ENCODE measurements at places on chromosomes 7 and 10.
A peak's percentile ranks its signal among the peaks of the same experiment; 100 is the strongest.

DNA sequence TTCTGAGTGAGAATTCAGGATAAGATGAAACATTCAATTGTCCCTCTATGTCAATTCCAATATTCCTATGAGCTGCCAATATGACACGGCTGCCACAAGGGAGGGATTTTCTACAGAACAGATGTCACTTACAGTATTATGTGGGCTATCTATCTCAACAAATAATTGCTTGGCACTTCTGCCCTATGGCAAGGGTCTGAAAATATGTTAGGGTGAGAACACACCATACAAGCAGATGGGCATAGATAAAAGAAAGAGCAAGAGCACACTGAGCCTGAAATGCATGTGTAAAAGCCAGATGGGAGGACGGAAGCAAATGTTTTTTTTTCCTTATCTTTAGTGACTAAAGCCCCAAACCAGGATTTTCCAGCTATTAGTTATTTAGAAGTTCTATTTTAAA lies 70.1 kb upstream of the TFEC start:
- no peak for ATAC-seq

GRCh38 chr7:125118444-125118843 lies 188.8 kb upstream of the POT1 start:
- no peak for ATAC-seq

DNA sequence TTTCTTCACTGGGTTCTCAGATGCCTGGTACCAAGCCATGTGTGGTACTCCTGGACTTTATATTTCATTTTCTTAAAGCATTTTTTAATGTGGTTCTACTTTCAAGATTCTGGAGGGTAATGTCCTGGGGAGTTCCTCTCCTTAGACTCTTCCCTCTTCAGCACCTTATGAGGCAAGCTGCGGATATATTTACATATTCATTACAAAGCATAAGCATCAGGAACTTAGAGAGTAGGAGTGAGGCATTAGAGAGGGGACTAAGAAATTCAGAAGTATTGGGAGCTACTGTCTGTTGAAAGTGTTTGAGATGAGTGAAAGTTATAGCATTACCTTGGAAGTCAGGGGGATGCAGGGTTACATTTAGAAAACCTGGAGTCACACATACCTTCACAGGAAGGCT lies 20.8 kb downstream of the AUTS2 start:
- ATAC-seq: no peak

DNA sequence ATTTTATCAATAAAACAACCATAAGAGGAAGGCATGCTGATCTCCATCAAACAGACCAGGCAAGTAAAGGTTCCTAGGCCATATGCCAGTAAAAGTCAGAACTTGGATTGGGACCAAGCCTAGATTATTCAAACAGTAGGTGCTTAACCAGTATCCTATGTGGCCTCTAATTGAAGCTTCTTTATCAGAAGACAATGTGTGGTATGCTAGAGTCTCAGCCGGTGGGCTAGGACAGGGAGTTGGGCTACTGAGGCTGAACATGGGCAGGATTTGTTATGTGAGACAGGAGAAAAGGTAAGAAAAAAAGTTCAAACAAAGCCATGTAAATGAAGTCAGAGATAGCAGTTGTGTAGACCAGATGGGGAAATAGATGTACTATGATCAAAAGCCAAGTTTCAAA lies 413.7 kb upstream of the GHITM start:
- no peak for ATAC-seq

GRCh38 chr7:5425507-5426225 lies 2.0 kb upstream of the TNRC18 start:
- no peak for ATAC-seq

- ATAC-seq: no peak
Measured at GRCh38 chr7:87155788-87156187, 3.5 kb downstream of the DMTF1 start.

GRCh38 chr7:49119706-49120105 lies 195.4 kb downstream of the CDC14C start:
- no peak for ATAC-seq

DNA sequence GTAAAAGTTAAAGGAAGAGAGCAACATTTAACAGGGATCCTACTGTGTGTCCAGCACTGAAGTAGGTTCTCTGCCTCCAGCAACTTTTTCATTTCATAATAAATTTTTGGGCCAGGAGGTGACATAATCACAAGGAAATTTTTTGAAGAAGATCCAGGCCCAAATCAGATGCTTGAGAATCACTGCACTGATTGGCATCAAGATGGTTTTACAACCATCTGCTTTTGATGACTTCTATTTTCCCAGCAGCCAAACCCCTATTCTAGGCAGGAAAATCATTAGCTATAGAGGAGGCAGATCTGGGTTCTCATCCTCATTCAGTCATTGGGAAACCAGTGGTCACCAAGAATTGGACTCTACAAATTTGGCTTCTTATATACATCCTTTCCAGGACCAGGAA lies 79.0 kb downstream of the ARL4A start:
- no peak for ATAC-seq

GRCh38 chr10:18400906-18401245 lies 250.5 kb downstream of the NSUN6 start:
- no peak for ATAC-seq

DNA sequence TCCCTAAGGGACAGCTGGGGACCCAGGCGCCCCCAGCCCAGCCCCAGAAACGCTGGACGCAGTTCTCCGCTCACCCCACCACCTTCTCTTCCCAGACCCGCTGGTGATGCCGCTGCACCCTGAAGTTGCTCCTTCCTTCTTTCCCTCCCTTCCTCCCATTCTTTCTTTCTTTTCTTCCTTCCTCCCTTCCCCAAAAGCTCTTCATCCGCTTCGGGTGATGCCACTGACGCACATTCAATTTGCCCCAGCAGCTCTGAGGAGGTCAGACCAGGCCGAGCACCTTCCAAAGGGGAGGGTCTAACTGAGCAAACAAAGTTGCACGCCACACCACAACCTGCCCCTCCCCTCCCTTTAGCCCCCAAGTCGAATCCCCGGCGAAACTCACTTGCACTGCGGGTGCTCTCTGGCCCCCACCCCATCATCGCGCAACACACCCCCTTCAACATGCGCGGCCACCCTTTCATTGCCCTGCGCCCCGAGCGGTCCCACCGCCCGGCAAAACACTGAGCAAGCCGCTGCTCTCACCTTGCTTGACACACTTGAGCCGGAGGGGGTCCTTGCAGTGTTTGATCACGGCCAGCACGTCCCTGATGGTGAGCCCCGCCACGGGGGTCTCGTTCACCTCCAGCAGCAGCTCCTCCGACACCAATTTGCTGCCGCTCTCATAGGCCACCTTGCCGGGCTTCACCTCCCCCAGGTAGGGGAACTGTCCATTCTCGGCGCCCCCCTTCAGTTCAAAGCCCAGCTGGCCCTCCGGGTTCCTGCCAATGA lies 787 bp downstream of the MAGI2 start:
- ATAC-seq: no peak

- ATAC-seq: no peak
Measured at GRCh38 chr10:46538717-46539426, 17.6 kb downstream of the GPRIN2 start.

DNA sequence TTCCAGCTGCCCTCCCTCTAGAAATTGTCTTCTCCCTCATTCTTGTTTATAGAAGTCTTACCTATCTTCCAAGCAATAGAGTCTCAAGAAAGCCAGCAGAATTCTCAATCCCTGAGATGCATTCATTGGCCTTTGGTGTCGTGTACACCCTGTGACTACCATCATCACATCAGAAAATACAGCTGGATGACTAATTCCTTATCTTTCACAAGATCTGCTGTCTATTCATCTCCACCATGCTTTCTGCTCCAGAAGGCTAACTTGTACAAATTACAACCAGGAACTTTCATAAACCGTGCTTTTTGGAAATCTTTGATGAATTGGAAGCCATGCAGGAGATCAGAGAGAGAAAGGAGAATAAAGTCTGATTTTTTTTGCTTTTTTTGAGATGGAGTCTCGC lies 1062.9 kb upstream of the GHITM start:
- no peak for ATAC-seq

GRCh38 chr7:135100856-135101255 lies 47.0 kb upstream of the TMEM140 start:
- no peak for ATAC-seq

DNA sequence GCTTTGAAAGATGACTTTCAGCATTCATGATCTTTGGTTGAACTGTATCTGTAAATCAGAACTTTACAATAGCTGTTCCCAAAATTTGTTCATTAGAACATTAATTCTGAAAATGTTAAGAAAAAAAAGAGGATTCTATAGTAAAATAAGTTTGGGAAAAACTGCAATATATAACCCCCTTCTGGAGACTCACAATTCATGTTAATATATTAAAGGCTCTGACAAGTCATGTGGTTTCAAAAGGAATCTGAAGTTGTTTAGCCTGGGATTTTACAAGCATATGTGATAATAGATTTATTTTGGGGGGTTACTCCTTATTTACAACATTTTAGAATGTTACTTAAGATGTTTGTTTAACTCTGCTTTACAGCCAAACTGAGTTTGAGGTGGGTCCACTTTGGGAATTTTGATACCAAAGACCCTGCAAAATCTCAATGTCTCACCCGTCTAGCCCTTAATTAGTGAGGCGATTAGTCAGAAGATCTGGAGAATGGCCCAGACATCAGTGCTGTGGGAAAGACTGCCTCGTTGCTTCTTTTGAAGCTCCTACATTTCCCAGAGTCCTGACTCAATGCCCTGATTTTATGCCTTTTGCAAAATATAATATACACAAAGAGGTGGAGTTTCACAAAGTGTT lies 40.0 kb downstream of the CDK1 start:
- ATAC-seq: no peak

DNA sequence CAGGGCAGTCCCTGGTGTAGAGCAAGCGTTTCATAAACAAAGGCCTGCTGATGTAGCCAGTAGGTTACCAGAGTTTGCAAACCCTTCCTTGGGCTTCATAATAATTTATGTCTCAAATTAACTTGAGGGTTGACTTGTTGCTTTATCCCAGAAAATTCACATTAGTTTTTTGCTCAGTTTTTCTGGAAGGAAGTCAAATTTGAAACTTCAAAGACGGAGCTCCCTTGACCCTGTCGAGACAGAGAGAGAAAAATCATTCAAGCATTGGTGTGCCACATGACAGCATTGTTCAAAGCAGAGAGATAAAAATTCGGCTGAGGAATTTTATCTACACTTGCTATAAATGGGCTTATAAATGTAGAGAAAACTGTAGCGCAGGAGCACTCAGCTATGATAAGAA lies 627.7 kb downstream of the TNS3 start:
- ATAC-seq: no peak

GRCh38 chr7:28977881-28978280 lies 19.8 kb upstream of the TRIL start:
- no peak for ATAC-seq

DNA sequence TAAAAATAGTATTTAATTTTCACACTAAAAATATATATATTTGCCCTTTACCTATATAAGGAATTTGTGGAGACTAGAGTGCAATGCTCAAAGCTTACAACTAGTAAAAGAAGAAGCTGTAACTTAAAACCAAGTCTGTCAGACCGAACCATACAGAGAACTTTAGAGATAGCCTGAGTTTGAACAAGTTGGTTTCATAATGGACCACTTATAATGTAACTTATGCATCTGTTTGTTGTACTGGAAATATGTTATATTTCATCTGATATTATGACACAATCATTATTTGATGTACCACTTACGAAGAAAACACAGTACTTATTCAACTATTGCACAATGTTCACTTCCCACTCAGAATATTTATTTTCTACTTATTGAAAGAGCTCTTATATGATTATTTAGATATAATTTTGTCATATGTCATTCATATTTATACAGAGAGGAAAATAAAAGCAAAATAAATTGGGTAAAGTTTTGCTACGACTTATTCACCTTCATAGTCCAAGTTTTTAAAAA lies 462.8 kb downstream of the ATRNL1 start:
- ATAC-seq: no peak

GRCh38 chr10:62147425-62147824 lies 121.2 kb downstream of the RTKN2 start:
- ATAC-seq: no peak

DNA sequence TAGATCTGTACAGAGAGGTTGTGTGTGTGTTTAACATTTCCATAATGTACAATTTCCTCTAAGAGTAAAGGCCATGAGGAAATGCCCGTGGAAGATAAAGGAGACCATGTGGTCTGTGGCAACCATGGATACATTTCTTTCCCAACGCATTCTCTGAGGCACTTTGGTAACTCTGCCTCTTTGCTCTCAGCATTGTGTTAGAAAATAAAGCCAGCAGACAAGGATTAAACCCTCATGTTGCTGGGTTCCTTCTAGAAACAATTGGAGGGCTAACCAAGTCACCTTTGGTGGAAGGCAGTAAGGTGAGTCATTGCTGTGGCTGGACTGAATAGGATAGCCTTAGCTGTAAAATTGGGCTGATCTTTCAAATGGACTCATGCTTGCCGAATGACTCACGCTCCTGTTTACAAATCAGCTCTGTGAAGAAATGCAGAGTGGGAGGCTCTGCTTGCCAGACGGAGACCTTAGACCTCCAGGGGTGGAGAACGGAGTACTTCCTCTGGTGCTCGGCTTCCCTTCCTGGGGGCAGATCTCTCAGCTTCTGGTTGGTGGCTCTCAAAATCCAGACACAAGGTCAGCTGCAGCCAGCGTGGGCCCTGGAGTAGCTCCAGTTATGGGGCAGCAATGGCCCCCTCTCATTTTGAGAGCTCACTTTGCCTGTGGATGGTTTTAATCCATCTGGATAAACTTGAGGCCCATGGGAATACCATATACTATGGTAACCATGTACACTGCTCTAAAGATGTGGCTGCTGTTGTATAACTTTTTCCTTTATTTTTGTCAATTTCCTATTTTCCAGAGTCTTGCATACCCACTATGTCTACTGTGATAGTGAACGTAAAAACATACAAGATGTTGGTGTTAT lies 137.3 kb downstream of the TCF7L2 start:
- ATAC-seq: no peak

GRCh38 chr7:4774658-4775249 lies 669 bp upstream of the AP5Z1 start:
- peak; percentile 2 for ATAC-seq

GRCh38 chr10:103917302-103918052 lies 507 bp downstream of the STN1 start:
- peak; percentile 1 for ATAC-seq

- ATAC-seq: peak; percentile 26
Measured at GRCh38 chr10:74586088-74586585, 240.3 kb upstream of the KAT6B start.

DNA sequence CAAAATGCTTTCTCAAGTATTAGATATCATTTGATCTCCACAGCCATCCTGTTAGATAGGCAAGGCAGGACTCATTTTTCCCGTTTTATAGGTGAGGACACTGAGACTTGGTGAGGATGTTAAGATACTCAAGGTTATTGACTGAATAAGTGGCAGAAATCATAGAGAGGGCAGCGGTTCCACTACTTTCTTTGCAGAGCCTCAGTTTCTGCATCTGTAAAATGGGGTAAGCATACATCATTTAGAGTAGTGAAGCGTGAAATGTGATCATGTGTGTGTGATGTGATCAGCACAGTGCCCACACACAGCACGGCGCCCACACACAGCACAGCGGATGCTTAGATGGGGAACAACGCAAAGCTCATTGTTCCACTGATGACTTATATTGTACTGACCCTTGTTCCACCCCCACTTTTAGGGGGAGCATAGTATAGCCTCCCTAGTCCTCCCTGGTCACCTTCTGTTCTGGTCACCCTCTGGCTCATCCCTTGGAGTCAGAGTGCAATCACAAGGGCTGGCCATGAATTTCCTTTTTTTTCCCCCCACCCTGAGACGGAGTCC lies 10.5 kb downstream of the UBTD1 start:
- no peak for ATAC-seq

GRCh38 chr7:39987641-39988347 lies 37.7 kb downstream of the CDK13 start:
- ATAC-seq: no peak

Data from activated CD4-positive, CD25-positive, alpha-beta regulatory T cell treated with anti-CD3 and anti-CD28 coated beads, Interleukin-2, amount 50 U/mL, for 24 hours (primary cell).